Caco-2 (cell line): ENCODE measurements at places on chromosomes 11 and 22. TPM values are rescaled to one million over a fixed set of nuclear protein-coding genes. Genes with fewer than 3 reads are reported as not detected.

DNA sequence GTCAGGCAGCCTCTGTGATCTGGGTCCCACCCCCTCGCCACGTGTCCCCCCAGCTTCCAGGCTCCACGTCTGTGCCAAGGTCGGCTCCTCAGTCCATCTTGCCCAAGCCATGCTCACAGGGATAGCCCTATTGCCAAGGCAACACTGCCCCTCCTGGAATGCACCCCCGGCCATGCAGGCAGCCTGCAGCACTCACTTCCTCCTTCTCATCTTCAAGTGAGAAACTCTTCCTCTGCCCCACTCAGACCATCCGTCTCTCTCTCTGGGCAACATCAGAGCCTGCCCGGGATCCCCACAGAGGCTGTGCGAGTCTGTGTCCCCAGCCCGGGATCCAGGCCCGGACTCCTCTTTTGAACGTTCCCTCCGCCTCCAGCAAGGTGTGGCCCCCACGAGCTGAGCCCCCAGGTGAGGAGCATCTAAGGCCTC is 852.3 kb downstream of the BRD1 start:
- no peak for DNase-seq
- no peaks in the 10 kb centered on the region for H3K36me3 ChIP-seq
- no peak overlapping the region for H3K27ac ChIP-seq
- H3K4me1 ChIP-seq: no peaks in the 10 kb centered on the region
- no peaks in the 10 kb centered on the region for H3K27me3 ChIP-seq

GRCh38 chr11:123690485-123690884 is 36.1 kb upstream of the SCN3B start:
- H3K4me1 ChIP-seq: no peaks in the 10 kb centered on the region
- no peak overlapping the region for H3K27ac ChIP-seq
- no peaks in the 10 kb centered on the region for H3K36me3 ChIP-seq
- DNase-seq: no peak
- no peaks in the 10 kb centered on the region for H3K27me3 ChIP-seq

- DNase-seq: no peak
- H3K27me3 ChIP-seq: no peaks in the 10 kb centered on the region
- H3K4me1 ChIP-seq: no peaks in the 10 kb centered on the region
- no peak overlapping the region for H3K4me3 ChIP-seq
- H3K27ac ChIP-seq: no peak overlapping the region
Measured at GRCh38 chr11:119229288-119229672, 23.1 kb downstream of the CBL start.

- H3K27ac ChIP-seq: no peak overlapping the region
- DNase-seq: no peak
- H3K36me3 ChIP-seq: no peaks in the 10 kb centered on the region
- no peaks in the 10 kb centered on the region for H3K4me1 ChIP-seq
- no peaks in the 10 kb centered on the region; the same call in 1 of the 2 replicates for H3K27me3 ChIP-seq
Measured at GRCh38 chr11:44617671-44618461, 52.4 kb downstream of the CD82 start.

GRCh38 chr11:17506314-17506713 is 29.7 kb upstream of the ABCC8 start:
- no peaks in the 10 kb centered on the region; the same call in 1 of the 2 replicates for H3K36me3 ChIP-seq
- no peaks in the 10 kb centered on the region for H3K27me3 ChIP-seq
- H3K4me3 ChIP-seq: no peak overlapping the region
- H3K4me1 ChIP-seq: no peaks in the 10 kb centered on the region
- no peak overlapping the region for H3K27ac ChIP-seq

MRGPRX3 gene
- total RNA-seq: not detected in 2 replicates

PANX2 gene
- total RNA-seq: 2.2 and 2.6 TPM in 2 replicates

CABP7 gene
- not detected in 2 replicates for total RNA-seq

TRMU gene
- 73.9 and 78.4 TPM in 2 replicates for total RNA-seq
